ENCODE measurements at places on chromosomes 4 and X.

DNA sequence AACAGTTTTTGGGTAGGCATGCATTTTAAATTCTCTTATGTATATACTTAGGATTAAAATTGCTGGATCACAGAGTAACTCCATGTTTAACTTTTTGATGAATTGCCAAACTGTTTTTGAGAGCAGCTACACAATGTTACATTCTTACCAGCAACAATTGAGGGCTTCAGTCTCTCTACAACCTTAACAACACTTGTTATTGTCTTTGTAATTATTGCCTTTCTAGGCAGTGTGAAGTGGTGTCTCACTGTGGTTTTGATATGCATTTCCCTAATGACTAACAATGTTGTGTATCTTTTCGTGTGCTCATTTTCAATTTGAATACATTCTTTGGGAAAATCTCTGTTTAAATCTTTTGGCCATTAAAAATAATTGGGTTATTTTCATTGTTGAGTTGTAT, 17.3 kb upstream of the F11 start:
- no peak for DNase-seq

GRCh38 chrX:335758-336155, 17.2 kb upstream of the GTPBP6 start:
- no peak for DNase-seq

DNA sequence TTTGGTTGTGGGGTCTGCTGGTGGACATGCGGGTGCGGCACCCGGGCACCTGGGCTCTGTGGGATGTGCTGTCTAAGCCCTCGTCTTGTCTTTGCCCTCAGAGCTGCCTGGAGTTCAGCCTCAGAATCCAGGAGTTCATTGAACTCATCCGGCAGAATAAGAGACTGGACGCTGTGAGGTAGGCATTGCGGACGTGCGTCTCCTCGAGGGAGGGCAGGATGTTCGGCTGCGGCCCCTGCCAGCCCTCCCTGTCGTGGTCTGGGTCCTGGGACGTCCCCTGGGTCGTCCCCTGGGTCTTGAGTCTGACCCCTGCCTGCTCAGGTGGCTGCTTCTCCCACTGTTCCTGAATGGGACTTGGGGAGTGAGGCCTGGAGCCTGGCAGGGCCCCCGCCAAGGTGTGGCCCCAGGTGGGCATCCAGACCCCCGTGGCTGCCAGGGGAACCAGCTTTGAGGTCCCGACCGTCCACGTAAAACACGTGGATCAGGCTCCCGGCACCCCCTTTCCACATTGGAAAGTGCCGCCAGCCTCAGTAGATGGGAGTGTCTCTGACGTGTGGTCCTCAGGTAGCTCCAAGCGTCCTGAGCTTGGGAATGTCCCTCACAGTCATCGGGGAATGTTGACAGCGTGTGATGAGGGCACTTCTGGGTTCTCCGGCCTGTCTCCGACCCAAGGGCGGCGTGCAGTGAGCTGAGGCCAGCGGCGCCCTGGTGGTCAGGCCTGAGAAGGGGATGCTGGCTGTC, 19.3 kb upstream of the UVSSA start:
- no peak for DNase-seq

GRCh38 chr4:53686521-53686920, 95.2 kb upstream of the LNX1 start:
- no peak for DNase-seq

GRCh38 chr4:13601048-13601447, 26.5 kb downstream of the BOD1L1 start:
- DNase-seq = no peak

DNA sequence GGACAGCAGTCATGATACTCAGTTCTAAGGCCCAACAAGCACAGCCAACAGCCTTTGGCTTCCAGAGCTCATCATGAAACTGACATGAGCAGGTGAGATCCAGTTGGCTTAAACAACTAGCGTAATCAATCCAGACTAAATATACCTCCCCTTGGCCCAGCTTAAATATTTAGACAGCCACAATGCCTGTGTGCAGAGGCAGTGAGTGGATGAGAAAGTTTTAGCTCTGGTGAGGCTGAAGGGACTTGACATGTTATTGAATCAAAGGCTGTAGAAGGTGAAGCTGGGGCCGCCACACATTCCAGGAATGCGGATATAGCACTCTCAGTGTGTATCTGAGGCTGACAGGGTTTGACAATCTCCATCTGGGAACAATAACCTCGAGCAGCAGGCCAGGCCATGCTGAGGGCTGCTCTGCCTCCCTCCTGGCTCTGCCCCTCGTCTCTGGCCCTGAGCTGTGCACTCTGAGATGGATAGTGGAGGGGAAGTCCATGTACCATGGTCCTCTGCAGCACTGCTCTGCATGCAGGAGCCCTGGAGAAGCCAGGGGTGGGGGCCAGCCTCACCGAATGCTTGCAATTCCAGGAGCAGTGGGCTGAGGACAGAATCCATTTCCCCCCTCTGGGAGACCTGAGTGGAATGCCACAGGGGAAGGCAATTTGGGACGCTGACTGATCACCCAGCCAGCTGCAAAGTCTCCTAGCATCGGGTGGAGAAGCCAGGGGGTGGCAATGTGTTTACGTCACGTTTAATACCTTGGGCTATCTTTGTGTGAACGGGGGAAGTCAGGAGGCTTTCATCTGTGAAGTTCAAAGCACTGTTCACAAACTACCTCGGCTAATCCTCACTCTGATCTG, 37.3 kb upstream of the RASL11B start:
- peak; percentile 17 for DNase-seq

GRCh38 chrX:46959101-46959500, 46.9 kb downstream of the JADE3 start:
- DNase-seq = no peak

DNA sequence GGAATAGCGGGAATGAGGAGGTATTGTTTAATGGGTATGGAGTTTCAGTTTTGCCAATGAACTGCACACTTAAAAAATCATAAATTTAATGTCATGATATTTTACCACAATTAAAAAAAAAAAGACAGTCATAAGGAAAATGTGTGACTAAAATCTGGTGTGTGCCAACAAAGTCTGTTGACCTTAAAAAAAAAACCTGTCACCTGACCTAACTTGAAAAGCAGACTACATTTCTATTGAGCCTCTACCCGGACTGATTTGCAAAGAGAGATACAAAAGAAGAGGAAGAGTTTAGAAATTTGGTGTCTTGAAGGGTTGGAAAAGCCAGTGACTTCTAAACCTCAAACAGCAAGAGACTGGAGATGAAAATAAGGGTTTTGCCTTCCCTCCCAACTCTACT, 48.4 kb downstream of the TMEM150C start:
- no peak for DNase-seq

DNA sequence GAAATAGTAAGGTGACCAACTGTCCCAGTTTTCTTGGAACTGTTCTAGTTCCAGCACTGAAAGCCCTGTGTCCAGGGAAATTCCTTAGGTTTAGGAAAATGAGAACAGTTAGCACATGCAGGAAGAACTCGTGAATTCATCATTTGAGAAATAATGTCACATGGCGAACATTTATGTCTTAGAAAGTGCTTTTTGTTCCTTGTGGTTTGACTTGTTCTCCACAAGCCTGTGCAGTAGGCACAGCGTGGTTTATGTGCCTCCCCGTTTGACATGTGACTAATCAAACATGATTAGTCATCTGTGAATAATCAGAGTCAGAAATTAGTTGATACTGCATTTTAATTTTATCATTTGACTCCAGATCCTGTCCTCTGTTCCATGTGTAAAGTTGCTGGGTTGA, 556.0 kb upstream of the CPEB2 start:
- DNase-seq = no peak

GRCh38 chr4:42845586-42845985, 46.9 kb upstream of the GRXCR1 start:
- DNase-seq = no peak

GRCh38 chrX:55220119-55220794, at the start of gene PAGE5:
Gene PAGE5 (plus strand): TSS chrX:55220346. CDS start chrX:55221383, 1,037 bp downstream.
- no peak for DNase-seq

DNA sequence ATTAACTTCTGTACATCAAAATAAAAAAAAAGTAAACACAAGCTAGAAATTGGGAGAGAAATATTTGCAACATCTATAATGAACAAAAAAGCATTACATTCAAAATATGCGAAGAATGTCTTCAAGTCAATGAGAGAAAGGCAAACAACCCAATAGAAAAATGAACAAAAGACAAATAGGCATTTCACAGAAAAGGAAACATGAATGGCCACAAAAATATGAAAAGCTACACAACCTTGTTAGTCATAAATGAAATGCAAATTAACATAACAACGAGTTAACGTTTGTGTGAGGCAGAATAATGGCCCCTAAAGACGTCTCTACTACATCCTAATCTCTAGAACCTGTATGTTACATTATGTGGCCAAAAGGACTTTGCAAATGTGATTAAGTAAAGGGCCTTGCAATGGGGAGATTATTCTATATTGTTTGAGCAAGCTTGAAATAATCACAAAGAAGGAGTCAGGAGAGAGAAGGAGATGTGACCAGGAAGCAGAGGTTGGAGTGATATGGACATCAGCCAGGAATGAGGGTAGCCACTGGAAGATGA, 86.8 kb downstream of the WDFY3 start:
- no peak for DNase-seq

DNA sequence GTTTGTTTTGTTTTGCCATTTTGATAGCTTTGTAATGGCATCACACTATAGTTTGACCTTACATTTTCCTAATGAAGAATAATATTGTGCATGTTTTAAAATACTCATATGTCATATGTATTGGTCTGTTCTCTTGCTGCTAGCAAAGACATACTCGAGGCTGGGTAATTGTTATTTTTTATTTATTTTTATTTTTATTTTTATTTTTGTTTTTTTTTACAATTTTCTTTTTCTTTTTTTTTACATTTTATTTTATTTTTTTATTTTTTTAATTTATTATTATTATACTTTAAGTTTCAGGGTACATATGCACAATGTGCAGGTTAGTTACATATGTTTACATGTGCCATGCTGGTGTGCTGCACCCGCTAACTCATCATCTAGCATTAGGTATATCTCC, 104.6 kb upstream of the GRID2 start:
- DNase-seq = no peak

GRCh38 chr4:94623126-94623911, 134.4 kb upstream of the BMPR1B start:
- no peak for DNase-seq

DNA sequence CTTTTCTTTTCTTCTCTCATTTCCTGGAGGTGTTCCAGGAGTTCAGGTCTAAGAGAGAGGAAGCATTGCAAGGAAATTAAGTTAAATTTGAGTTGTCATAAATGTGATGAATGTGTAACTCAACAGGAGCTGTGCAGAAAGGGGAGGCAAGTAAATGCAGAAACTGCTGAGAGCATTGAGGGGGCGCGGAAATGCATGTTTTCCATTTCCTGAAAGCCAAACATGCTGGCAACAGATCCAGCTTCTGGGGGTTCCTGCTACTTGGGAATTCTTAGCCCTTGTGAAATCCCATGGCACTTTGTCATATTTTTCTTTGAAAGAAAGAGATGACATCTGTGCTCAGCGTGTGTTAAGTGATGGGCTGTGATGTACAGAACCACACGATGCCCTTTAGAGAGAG, 33.8 kb upstream of the NAP1L5 start:
- no peak for DNase-seq

DNA sequence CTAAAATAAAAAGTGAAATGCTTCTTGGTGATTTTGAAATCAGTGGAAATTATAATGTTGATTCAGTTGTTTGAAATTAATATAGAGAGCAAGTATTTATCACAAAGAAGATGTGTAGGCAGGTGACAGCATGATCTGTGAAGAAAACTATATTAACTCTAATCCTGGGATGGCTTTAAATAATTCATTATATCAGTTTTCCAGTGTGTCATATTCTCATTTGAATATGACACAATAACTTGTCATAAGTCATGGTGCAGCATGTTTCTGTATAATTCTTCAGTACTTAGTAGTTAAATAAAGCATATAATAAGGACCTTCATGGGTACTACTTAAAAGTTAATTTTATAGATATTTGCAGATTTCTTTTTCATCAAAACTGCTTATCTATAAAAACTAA, 573.6 kb downstream of the INPP4B start:
- no peak for DNase-seq

DNA sequence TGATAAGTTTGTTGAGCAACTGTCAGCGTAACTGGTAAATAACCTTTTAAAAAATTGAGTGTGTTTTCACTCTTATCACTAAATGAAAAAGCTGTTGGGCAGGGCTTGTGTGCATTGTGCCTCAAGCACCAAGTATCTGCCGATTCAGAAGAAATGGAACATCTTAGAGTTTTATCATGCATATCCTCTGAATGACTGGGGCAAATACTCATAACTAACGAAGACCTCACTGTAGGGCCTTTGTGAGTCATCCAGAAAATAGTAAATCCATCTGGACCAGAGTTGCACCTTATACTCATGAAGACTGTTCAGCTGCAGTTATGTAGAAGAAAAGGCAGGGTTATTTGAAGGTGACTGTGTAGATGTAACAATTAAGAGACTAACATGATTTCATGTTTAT, 222.1 kb downstream of the CAMK2D start:
- DNase-seq = no peak

GRCh38 chr4:188412499-188412898, 273.3 kb downstream of the TRIML1 start:
- no peak for DNase-seq

DNA sequence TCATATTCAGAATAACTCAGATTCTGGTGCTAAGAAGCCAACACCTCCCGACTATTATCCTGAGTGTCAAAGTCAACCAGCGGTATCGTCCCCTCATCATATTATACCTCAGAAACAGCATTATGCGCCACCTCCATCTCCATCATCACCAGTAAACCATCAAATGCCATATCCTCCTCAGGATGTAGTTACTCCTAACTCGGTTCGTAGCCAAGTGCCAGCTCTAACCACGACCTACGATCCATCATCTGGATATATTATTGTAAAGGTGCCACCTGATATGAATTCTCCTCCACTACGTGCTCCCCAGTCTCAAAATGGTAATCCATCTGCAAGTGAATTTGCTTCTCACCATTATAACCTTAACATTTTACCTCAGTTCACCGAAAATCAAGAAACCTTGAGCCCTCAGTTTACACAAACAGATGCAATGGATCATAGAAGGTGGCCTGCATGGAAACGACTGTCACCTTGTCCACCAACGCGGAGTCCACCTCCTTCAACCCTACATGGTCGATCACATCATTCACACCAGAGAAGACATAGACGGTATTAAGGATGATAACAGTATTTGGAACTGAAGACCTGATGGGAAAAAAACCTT, 1.1 kb downstream of the CBLL2 start:
- no peak for DNase-seq

DNA sequence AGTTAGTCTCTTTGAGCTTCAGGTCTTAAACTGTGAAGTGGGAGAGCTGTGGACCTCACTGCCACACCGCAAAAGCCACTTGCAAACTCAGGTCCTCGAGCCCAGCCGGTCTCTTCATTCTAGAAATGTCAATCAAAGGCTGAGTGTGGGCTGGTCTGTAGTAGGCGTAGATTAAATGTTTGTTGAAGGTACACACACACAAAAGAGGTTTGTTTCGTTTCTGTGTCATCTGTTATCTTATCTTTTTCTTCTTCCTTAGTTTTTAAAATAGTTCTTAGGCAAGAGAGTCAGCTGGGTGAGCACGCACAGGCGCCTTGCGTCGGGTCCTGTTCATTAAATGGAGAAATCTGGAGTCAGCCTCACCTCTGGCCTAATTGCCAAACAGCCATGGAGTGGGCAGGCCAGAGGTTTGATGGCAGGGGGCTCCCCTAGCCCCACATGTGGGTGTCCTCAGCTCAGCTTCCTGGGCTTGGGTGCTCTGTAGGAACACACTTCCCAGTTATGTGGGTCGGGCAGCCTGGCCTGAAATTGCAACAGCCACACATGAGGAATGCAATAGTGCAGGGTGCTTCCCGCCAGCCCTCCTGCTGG, 836 bp upstream of the PSAPL1 start:
- no peak for DNase-seq
